Stimulated activated naive CD8-positive, alpha-beta T cell treated with anti-CD3 and anti-CD28 coated beads, Interleukin-15, amount 100 ng/mL, for 72 hours (primary cell): ENCODE measurements at places on chromosomes 1 and 21.

DNA sequence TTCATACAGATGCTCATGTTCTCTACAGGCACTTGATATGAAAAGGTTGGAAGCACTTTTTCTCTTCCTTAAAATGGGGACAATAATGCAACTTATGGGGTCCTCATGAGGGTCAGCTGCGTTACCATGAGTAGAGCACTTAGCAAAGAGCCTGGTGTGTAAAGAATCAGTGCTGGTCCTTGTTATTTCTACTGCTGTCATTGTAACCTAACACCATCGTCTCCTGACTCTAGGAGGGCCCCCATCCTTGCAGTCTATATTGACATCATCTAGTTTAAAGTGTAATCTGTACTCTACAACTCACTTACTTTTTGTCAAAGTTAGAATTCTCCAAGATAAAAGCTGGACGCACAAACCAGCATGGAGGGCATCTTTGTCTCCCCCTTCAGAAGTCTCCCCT is 2.4 kb downstream of the CAPN9 start:
- DNase-seq = no peak

GRCh38 chr1:27491748-27492700 is 2.1 kb upstream of the WASF2 start:
- DNase-seq = no peak

GRCh38 chr1:31380181-31380580 is 7.3 kb upstream of the FABP3 start:
- no peak for DNase-seq

DNA sequence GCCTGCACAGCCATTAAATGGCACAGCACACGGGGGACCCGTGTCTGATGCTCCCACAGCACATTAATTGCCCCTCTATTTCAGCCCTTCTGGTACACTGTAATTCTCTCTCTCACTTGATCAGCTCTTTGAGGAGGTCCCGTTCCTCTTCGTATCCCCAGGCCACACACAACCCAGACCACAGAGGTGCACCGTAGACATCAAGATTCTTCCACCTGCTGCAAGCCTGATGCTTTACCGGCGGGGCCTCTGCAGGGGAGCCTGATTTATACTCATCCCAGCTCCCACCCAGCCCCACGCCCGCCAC is 759 bp downstream of the SMYD3 start:
- DNase-seq = no peak

- no peak for DNase-seq
Measured at GRCh38 chr1:50265790-50266314, 157.1 kb downstream of the ELAVL4 start.

DNA sequence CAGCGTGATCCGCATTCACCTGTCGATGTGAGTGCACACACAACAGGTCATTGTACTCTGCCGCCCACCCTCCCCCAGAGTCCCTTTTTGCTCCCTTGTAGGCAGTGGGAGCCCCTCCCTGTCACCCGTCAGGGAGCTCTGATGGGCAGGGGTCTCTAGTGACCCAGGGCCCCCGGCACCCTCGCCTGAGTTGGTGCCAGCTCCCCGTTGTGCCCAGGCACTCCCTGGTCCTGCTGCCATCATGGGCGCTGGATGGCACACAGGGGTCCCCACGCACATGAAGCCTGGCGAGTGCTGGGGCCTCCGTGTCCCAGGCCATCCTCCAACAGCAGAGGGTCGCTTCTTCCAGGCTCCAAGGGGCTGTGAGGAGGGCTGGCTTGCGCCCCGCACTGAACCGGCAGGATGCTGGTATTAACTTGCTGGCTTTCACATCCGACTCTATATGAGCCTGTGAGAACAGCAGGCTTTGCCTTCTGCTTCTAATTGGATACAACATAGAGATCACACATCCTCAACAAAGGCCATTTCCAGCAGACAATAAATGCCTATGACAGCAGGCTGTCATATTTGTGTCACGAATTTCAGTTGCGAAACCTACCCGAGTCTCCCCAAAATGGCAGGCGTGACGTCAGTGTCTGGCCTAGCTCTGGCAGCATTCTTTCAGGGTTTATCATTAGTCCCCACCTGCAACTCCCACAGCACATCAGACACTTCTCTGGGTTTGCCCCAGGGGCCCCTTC is 35.4 kb downstream of the KIAA1614 start:
- no peak for DNase-seq

DNA sequence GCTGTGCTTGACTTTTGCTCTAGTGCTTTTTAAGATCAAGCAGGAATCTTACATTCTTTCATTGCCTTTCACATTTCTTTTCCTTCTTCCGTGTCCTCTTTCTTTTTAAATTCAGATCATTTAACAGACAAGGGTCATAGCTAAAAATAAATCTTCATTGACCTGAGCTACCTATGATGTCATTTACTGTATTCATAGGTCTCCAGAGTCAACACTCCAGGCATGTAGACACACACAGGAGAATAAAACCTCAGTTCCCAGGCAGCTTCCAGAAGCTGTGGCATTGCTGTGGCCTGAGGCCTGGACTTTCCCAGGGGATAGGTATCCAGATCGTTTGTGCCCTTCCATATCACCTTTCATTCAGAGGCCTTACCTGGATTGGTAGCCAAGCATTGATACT is 38.5 kb upstream of the ENAH start:
- DNase-seq = no peak

- no peak for DNase-seq
Measured at GRCh38 chr1:85058786-85059185, 10.5 kb upstream of the MCOLN3 start.

- DNase-seq = no peak
Measured at GRCh38 chr21:36821032-36821299, 122.1 kb downstream of the SIM2 start.

DNA sequence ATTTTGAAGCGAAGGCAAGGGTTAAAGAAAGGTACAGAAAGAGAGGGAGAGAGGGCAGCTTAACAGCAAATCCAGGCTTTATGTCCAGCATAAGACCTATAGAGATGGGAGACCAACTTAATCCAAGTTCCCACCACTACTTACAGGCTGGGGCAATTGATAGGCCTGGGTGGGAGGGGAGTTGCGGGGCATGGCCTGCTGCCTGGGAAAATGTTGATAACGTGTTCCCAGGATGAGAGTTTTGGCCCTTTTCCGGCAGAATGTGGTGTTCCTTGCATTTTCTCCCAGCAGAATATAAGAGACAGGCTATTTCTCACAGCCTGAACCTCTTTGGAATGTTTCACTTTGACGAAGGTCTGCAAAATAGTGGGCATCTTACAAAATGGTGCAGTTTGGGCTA is 34.9 kb upstream of the PLA2G5 start:
- DNase-seq = no peak
